ENCODE measurements at places on chromosomes 3 and 15. TPM values are rescaled to one million over a fixed set of nuclear protein-coding genes. Genes with fewer than 3 reads are reported as not detected.

DNA sequence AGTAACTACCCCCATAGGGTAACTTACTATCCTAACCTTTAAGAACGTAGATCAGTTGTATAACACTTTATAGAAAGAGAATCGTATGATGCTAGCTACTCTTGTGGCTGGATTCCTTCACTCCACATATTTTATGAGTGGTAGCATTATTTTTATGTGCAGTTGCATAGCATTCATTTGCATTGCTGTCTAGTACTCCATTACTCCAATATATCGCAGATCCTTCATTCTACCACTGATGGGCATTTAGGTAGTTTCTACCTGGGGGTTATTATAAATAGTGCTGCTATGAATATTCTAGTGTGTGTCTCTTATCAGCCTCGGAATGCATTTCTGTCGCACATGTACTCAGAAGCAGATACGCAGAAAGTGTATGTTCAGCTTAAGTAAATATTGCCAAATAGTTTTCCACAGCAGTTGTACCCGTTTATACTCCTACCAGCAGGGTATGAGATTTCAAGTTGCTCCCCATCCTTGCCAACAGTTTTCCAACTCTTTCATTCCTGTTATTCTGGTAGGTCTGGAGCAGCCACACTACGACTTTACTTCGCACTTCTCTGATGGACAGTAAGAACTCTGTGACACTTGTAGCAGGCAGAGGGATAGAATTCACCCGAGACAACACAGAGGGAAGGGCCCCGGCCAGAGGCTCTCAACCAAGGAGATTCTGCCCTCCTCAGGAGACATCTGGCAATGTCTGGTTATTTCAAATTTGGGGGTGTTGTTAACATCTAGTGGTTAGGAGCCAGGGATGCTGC is 9.8 kb upstream of the VGLL4 start:
- no peak for ATAC-seq

DNA sequence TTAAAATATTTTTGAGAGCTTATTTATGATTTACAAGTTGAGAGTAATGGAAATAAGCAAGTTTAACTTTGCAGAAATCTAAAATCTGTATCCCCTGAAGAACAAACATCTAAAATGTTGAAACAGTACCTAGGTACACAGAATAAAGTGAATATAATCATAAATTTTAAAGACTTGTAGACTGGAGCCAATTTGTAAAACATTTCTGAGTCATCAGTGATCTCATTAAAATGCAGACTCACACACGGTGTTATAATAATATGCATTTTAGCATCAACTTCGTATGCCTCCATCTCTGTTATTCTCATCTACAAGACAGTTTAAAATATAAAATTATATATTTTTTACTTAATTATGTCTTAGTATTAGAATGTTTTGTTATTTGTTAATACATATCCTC is 399.5 kb upstream of the GOLIM4 start:
- ATAC-seq = no peak

DNA sequence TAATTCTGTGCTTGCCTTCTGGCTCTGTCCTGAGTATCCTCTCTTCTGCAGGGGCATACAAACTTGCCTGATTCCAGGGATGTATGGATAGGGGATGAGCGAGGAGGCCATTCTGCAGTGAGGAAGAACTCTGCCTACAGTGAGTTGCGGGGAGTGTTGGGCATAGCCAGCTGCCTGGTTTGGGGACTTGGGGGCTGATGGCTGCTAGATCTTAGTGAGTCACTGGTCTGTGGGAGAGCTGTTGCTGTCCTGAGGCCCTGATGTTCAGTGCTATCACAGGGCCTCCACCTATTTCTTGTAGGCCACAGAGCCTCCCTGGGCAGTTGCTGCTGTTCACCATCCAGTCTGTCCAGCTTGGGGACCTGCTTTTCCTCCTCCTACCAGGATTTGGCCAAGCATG is 20.3 kb downstream of the CDAN1 start:
- no peak for ATAC-seq

- ATAC-seq = no peak
These were observed 49.2 kb downstream of the CTXND1 start for GRCh38 chr15:80202641-80203360.

Gene TMEM212
- not detected for total RNA-seq

GRCh38 chr3:156764751-156765150 is 61.4 kb upstream of the LEKR1 start:
- no peak for ATAC-seq

GRCh38 chr3:133674290-133674919 is 12.7 kb upstream of the TOPBP1 start:
- no peak for ATAC-seq

Data from activated T-helper 17 cell treated with anti-CD3 and anti-CD28 coated beads, Interleukin-2, amount 50 U/mL, for 72 hours (primary cell).